ENCODE measurements at places on chromosomes 11 and 22.

- DNase-seq, result no peak
Measured at GRCh38 chr22:44286646-44287045, 26.1 kb downstream of the SHISAL1 start.

DNA sequence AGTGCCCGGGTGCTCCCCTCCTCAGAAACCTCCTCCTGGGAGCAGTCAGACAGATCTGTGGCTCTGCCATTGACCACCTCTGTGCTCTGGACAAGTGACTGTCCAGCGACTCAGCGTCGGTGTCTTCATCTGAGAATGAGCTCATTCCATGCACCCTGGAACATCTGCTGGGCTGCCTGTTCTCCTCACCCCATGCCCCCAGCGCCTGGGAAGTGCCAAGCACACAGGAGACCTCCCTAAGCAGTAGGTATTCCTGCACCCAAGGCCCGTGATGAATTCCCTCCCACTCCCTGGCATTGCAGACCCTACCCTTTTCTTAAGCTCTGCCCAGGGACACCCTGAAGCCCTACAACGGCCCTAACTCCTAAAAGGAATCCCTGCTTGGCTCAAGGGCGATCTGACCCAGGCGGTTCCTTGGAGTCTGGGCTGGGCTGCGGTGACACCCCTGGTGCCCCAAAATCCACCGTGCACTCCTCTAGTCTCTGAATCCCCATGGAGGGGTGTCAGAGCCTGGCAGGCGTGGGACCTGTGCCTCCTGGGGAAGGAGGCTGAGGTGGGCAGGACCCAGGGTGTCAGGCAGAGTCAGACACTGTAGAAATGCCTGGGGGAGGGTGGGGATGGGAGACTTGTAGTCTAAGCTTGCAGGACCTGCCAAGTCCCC, 92.0 kb downstream of the CEP164 start:
- DNase-seq, result no peak

DNA sequence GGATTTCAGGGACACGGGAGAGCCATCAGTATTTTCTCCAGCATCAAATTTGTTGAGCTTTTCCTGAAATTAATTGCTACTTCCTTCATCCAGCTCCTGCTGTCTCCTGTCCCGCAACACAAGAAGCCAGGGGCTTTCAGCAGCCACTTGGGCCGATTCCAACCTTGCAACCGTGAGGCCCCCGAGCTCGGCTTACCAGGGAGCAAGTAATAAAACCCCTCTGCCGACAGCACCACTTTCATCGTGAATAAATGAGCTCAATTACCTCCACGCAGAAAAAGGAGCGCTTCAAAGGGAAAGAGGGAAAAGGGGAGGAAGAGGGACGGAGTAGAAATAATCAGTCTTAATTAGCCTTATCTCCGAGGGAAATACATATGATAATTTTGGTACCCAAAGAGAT, 76.6 kb downstream of the CELSR1 start:
- DNase-seq, result no peak

DNA sequence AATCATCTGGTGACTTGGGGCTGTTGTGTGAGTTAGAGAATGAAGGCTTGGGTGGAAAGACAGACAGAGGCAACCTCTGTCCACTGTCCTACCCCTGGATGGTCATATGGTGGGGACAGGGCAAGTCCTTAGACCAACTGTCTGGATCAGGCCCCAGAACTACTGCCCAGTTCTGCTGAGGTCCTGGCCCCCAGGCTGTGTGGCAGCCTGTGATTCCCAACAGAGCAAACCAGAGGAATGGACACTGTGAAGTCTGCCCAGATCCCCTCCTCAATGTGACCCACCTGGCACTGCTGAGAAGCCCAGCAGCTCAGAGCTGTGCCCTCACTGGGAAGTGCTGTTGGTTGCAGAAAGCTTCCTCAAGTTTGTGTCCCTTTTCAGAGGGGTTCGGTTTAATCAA, 69.0 kb downstream of the GGTLC2 start:
- DNase-seq, result no peak

GRCh38 chr11:117928446-117929141, 608 bp downstream of the TMPRSS13 start:
- no peak for DNase-seq

DNA sequence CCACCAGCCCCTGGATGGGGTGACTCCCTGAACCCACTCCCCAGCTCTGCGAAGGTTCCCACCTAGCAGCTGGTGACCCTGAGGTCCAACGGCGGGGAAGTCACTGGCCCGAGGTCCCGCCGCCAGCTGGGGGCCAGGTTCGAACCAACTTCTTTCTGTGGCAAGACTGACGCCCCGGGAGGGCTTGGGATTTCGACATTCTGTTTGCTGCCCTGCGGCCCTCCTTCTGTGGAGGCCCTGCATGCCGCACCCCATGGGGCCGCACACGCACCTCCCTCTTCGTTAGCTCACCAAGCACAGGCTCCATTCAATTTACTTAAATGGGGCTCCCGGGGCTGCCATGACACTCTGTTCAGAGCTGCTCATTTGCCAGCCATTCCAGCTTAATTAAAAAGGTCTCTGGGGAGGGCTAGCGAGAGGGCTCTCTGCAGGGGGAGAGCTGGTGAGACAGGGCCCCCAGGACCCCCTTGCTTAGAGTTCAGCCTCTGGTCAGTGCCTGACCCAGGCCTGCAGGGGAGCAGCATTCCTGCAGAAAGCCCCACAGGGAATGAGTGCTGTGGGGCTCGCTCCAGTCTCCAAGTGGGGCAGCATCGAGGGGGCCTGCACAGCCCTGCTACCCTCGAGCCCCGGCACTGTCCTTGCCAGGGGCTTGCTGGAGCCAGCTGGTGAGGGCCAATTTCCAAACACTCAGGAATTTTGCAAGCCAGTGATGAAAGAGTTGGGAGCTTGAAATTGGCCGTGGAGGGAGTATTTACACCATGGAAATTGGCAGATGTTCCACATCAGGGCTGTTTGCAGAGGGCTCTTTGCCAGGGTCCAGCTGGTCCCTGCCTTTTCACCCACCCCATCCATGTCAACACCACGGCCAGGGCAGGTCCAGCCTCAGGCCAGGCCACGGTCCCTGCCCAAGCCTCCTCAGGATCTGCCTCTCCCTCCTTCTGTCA, 80.8 kb downstream of the CACNA1I start:
- DNase-seq, result no peak

DNA sequence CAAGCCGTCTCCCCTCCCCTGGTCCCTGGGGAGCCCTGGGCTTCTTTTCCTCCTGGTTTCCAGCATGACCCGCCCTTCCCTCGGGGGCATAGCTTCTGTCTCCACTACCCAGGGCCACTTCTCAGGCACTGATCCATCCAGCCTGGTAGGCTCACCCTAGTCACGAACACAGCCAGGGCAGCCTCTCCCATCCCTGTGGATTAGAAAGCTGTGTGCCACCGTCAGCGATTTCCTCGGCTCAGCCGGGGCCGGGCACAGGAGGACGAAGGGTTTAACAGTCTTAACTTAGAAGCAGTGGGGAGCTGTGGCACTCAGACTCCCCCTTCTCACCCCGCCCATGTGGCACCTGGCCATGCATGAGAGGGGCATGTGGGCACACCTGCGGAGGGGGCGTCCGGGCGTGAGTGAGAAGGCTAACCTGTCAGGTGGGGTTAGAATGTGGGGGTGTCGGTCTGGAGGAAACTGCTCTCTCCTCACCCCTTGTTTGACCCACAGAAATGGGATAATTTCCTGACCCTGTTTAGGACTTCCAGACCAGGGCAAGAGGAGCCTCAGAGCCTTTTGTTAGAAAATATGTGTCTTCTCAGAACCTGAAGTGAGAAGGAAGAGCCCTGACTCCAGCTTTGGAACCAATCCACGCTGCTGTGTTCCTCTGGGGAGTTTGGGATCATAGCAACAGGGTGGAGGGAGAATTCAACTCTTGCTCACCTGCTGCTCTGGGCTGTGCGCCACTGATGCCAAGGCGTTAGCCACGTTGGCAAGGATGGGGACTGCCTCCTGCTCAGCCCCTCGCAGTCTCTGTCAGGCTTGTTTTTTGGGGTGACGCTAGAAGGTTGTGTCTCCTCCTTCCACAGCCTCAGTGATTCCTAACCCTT, 14.6 kb downstream of the GLB1L2 start:
- no peak for DNase-seq

- no peak for DNase-seq
Measured at GRCh38 chr22:19636696-19637407, 77.5 kb upstream of the SEPTIN5 start.

DNA sequence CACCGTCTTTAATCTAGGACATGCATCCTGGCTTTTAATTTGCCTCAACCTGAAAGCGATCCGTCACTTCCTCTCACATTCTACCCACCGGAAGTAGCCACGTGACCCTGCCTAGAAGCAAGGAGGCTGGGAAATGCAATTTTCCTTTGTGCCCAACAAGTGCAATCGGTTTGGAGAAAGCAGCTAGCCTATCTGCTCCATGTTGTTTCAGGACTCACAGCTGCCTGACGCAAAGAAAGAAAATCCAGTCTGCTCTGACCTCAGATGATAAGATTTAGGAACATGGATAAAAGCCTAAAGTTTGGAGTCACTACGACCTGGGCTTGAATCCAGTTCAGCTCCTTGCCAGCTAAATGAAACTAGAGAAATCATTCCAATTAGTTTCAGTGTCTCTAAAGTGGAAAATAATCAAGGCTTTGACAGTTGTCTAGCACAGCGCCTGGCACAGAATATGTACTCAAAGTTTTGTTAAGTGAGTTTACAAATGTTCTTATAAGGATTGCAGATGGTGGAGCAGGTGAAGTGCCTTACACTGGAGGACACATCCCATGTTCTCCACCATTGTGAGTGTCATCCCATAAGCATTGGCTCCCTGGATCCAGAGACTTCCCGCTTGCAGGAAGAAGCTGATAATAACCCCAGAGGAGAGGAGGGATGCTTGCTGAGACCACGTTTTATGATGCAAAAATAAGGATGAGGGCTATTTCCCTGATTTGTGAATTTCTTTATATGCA, 553.7 kb downstream of the MN1 start:
- no peak for DNase-seq

DNA sequence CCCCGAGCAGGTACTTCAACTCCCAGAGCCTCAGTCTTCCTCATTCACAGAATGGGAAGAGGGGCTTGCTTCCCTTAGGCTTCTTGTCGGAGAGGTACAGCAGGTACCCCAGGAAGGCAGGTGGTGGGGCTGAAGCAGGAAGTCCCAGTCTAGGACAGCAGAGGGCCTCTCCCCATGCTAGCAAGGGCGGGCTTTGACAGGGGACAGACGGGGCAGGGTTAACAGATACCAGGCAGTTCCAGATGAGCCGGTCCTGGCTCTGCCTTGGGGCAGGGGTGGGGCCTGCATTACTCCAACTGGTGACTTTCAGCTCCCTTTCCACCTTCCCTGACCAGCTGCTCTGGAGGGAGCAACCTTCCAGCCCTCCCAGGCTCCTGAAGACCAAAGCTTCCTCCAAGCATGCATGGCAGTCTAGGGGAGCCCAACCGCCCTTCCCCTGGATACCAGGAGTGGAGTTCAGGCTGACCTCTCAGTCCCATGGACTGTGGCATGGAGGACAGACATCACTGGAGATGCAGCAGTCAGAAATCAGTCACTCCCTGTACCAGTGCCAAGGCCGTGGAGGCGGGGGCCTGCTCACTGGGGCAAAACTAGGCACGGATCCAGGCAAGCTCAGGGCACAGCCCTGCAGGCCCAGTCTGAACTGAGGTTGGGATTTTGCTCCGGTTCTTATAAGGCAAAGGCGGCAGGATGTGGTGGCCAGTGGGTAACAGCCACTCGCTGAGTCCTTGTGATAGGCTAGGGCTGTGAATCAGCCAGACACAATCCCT, 60.5 kb downstream of the NAT10 start:
- no peak for DNase-seq

DNA sequence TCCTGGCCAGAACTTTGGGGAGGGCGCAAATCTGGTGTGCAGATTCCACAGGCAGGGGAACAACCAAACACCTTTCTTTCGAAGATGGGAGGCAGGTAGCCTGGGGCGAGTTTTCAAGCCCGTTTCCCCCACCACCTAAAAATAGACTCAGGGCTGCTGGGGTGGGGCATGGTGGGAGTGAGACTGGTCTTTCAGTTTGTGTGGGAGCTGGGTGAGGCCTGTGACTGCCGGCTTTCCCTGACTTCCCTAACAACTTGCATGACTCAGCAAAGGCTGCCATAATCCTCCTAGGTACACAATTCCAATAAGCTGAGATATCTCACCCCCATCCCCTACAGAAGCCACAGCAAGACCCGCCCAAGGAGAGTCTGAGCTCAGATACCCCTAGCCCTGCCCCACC, 4.3 kb upstream of the OR5B12 start:
- DNase-seq, result no peak

- DNase-seq, result no peak
Measured at GRCh38 chr11:94433049-94433448, 31.8 kb upstream of the GPR83 start.

- DNase-seq, result no peak
Measured at GRCh38 chr11:27120211-27120610, 79.6 kb downstream of the BBOX1 start.

DNA sequence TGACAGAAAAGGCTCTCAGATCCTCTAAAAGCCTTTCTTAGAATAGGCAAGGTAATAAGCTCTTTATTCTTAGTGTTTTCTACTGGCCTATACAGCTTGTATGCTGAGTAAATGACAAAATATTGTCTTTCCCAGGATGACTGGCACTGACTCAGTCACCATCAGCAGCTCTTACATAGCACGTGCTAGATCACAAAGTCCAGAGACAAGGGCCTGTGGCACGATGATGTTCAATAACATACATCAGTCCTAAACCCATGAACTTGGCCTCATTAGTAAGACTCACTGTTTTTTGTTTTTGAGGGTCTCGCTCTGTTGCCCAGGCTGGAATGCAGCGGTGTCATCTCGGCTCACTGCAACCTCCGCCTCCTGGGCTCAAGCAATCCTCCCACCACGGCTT, 42.7 kb downstream of the CELF1 start:
- DNase-seq, result no peak

DNA sequence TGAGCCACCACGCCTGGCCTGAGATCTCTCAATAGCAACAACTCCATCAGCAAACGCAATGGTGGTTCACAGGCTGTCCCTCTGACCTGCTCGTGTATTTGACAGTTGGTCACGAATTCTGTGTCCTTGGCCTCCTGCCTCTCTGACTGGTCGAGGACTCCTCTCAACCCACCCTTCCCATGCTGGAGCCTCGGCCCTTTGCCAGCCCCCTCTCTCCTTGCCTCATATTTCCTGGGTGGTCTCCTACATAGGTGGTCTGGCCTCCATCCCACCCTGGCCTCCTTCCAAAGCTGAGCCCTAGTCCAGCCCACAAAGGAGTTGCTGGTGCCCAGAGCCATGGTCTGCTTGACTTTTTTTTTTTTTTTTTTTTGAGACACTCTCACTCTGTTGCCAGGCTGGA, 11.4 kb upstream of the A4GALT start:
- DNase-seq, result no peak

DNA sequence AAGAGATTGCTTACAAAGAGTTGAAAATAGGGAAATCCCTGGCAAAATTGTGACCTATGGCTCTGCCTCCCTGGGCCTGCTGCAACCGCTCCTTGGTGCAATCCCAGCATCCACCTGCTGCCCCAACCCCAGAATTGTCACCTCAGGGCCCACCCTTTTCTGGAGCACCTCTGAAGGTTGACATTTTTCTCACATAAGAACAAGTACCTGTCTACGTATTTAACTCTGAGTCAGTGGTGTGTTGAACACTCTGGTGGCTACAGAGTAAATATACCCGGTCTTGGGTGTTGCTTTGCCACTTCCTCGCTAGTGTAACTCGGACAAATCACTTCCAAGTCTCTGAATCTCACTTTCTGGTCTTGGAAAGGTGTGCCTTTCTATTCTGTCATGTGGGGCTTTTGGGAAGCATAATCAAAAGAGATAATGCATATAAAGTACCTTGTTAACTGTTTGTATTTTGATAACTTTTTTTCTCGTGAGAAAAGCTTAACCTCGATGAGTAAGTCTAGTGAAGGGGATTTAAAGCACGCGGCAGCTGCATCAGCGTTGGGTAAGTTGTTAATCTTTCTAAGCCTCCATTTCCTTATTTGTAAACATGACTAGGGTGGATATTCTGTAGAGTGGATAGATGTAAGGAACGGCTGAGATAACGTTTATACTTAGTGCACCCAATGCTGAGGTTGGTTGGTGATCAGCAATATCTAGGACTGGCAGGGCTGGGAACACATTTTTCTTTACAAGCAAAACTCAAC, 881.2 kb downstream of the OPCML start:
- no peak for DNase-seq
